Fibroblast of lung (primary cell): ENCODE measurements at places on chromosomes 1 and 21.

DNA sequence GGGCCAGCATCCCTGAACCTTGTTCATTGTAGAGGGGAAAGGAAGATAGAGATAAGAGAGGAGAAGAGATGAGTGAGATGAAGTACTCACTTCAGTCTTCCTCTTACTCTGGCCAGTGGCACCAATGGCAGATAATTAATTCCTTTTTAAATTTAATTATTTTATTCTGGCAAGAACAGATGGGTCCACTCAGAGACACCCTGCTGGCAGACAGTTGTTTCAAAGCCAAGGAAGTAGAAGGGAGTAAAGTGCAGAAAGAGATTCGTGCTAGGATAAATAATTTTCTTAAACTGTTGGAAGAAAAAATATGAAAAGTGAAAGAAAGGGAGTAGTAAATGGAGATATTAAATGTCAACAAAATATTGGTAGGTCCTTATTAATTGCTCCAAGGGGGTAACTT, 7.7 kb upstream of the GJA5 start:
- peak; percentile 22 for DNase-seq

GRCh38 chr1:112754116-112754628, 39.0 kb upstream of the PPM1J start:
- no peak for DNase-seq

GRCh38 chr1:12594966-12595756, 22.8 kb downstream of the DHRS3 start:
- DNase-seq = peak; percentile 68

- DNase-seq = peak; percentile 98
These were observed 24.7 kb downstream of the CLIC4 start for GRCh38 chr1:24769656-24770651.
